Amniotic stem cell (primary cell): ENCODE measurements at places on chromosomes 1 and 21.

GRCh38 chr1:36987276-36987675 lies 47.0 kb downstream of the GRIK3 start:
- DNase-seq = no peak

- no peak for DNase-seq
These were observed 24.1 kb downstream of the COL11A1 start for GRCh38 chr1:103084181-103084580.

DNA sequence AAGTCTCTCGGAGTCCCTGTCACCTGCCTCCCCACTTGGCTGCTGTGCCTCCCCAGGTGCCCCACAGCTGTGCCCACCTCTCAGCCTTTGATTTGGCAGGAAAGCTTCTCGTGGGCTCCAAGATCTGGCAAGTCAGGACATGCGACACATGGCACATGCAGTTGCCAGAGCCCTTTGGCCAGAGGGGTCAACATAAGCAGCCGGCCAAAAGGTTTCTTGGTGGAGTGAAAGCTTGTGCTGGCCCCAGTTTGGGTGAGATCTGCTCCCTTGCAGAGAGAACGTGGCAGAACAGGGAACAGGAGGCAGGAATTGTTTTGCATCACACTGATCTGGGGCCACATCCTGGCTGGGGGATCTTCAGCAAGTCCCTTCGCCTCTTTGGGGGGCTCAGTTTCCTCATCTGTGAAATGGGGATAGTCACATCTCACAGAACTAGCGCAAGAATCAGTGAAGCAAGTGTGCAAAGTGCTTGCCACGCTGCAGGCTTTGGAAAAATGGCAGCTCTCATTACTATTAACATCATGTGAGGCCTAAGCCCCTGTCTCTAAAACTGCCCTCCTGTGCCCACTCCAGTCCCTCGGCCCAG lies 232.6 kb downstream of the TRABD2B start:
- DNase-seq = no peak

GRCh38 chr1:215330426-215330825 lies 236.7 kb upstream of the KCTD3 start:
- DNase-seq = no peak

DNA sequence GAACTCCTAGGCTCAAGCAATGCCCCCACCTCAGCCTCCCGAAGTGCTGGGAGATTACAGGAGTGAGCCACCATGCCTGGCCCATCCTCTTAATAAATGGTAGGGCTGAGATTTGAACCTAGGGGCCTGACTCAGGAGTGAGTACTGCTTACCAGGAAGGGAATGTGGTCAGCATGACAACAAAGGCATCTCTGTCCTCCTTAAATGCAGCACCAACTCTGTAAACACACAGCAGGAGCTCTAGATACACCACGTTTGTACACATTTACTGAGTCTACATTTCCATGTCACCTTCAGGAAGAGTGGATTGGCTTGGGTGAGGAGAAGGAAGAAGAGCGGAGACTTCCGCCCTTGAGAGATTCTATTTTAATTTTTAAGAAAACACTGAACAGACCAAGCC lies 38.5 kb downstream of the HIVEP3 start:
- DNase-seq = no peak

DNA sequence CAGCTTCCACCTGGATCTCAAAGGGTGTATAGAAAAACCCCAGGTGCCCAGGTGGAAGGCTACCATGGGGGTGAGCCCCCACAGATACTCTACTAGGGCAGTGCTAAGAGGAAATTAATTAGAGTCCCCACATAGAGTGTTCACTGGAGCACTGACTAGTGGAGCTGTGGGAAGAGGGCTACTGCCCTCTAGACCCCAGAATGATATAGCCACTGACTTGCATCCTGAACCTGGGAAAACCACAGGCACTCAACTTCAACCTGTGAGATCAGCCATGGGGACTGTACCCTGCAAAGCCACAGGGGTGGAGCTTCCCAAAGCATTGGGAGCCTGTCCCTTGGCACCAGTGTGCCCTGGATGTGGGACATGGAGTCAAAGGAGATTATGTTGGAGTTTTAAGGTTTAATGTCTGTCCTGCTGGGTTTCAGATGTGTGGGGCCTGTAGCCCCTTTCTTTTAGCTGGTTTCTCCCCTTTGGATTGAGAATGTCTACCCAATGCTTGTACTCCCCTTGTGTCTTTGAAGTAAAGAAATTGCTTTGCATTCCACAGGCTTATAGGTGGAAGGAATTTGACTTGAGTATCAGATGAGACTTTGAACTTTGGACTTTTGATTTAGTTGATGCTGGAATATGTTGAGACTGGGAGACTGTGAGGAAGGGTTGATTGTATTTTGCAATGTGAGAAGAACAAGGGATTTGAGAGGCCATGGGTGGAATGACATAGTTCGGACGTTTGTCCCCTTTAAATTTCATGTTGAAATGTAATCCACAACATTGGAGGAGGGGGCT lies 31.8 kb upstream of the CDC14A start:
- DNase-seq = no peak
